Mammary epithelial cell (primary cell): ENCODE measurements at places on chromosomes 5 and 9.

GRCh38 chr5:83551821-83552220 is 80.3 kb downstream of the VCAN start:
- DNase-seq = peak; percentile 42

GRCh38 chr5:81893961-81894360 is 77.9 kb upstream of the ATG10 start:
- no peak for DNase-seq

DNA sequence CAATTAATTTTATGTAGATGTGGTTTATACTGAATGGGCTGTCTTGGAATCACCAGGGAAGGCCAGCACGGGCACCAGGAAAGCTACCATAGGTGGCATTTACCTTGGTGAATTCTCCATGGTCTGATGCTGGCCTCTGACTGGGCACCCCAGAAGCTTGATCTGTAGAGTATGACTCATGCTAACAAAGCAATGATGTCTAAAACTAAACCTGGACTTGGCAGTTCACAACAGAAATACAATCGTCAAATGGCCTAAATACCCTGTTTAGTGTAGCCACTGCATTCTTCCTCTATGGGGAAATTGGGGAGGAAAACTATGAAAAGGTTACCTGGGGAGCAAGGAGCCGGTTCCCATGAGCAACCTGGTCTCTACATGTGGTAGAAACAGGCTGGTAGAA is 98.0 kb downstream of the ATPSCKMT start:
- no peak for DNase-seq

GRCh38 chr9:93261735-93262523 is 78.0 kb downstream of the WNK2 start:
- no peak for DNase-seq

DNA sequence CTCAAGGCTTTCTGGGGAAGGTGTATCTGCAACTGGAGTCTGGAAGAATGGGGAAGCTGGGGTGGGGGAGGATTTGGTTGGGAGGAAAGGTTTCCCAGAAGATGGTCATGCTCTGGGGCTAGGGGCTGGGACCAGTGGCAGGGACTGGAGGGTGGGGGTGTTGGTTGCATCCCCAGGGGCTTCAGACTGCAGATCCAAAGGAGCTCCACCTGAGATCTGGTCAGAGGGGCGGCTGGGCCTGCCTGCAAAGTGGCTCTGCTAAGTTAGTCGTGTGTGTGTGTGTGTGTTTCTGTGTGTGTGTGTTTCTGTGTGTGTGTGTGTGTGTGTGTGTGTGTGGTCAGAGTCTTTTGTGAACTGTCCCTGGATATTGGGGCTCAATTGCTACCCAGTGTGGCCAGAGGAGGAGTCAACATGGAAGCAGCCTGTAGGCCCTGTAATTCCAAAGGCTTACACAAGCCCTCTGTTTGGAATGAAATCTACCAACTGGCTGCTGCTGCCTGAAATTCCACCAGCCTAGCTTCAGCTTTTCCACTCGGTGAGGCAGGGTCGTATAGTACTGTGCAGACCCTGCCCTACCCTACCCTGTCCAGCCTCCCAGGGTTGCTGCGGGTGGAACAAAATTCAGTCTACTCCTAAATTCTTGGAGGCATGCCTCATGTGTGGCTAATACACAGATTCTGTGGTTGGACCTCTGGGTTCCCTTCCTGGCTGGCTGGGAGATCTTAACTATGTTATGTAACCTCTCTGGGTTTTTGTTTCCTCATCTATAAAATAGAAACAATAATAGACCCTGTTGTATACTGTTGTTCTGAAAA is 12.5 kb upstream of the SYNPO start:
- peak; percentile 36 for DNase-seq

DNA sequence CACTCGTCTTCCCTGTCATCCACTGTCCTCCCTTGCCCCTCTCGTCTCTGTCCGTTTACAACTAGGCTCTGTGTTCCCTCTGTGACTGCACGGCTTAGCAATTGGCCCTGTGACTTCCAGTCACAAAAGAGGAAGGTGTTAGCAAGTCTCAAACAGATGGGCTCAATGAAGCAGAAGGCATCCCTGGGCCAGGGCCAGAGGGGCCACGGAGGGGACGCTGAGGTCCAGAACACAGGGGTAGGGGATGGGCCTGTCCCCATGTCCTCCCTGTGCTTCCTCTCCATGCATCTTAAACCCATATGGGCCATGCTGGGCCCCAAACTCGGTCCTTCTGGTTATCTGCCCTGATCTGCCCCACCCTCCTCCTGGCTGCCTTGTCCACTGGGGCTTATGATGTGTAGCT is at the start of gene CD72:
CD72 (minus strand) TSS at position 89 of the 403 bp plus-strand sequence. CDS start 110 bp downstream, outside the sequence.
- no peak for DNase-seq

GRCh38 chr9:112115970-112116753 is 58.9 kb downstream of the SUSD1 start:
- DNase-seq = no peak

GRCh38 chr5:87069974-87070608 is 197.6 kb upstream of the RASA1 start:
- peak; percentile 80 for DNase-seq

- DNase-seq = no peak
Observed at GRCh38 chr5:151213803-151214613, 9.9 kb downstream of the CCDC69 start.

DNA sequence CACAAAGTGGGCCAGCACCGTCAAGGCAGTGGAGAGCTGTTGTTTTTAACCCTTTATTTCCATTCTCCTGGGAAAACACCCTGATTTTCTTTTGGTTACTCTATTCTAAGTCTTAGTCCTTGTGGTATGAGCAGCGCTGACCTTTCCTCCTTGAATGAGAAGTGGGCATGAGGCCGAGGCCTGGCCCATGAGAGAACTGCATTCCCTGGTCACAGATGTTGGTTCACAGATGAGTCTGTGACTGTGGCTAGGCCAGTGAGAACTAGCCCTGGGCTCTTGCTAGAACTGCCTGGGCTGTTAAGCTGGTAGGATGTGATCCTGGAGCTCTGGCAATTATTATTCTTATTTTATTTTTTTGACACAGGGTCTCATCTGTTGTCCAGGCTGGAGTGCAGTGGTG is 71.7 kb upstream of the KLF9 start:
- no peak for DNase-seq

DNA sequence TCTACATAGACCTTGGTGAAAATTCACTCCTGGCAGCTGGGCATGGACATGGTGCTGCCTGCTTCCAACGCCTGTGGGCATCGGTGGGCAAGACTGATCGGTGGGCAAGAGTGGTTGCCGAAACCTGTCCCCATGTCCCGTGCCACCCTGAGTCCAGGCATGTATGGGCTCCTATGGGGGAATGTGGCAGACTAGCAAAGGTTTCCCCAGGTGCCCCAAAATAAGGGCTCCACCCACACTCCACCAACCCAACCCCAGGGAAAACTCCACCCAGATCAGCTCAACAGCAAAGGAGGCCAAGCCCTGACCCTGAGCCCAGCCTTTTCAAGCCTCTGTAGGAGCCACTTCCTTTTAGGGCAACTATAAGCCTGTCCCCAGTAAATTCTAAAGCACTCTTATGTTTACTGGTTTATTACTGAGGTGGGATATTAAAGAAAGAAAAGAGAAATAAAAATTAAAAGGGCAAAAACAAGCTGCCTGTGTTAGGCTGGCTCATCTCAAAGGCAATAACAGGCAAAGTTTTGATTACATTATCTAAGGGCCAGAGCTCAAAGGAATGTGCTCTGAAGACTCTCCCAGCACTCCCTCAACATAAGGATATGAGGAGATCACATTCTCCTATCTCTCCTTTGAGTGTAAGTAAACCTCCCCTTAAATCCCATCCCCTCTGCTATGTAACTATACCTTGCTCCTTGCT is 8.9 kb upstream of the SPATA31E1 start:
- no peak for DNase-seq

- peak; percentile 19 for DNase-seq
Observed at GRCh38 chr5:179620703-179621350, 2.6 kb downstream of the HNRNPH1 start.

DNA sequence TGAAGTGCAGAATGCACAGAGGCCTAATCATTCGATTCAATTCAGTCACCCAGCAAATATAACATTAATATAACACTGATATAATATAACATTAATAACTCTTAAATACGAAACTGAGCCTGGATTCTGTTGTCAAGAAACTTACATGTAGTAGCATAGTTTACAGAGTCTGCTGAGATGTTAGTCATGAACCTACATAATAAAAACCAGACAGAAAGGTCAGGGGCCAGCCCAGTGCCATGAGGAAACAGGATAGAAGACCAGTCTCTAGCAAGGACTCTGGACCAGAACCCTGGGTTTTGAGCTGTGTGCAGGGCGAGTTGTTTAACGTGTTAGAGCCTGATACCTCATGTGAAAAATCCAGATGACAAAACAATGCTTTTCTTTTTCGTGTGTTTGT is 234.7 kb downstream of the NR2F1-AS1 start:
- DNase-seq = no peak

DNA sequence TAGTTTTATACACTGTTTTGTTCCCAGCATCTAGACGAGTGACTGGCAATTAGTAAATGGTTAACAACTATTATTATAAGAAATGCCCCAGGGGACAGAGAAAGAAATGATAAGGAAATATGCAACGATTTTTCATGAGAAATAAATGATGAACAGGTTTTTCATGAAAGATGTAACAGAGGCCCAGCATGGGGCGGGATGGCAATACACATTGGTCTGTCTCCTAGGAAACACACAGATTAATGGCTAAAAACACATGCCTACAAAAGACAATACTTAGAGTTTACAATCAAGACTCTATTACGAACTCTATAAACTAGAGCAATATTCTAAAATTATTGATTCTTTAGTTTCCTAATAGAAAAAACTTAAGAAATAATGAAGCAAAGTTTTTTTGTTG is 441.5 kb upstream of the CDH9 start:
- no peak for DNase-seq

DNA sequence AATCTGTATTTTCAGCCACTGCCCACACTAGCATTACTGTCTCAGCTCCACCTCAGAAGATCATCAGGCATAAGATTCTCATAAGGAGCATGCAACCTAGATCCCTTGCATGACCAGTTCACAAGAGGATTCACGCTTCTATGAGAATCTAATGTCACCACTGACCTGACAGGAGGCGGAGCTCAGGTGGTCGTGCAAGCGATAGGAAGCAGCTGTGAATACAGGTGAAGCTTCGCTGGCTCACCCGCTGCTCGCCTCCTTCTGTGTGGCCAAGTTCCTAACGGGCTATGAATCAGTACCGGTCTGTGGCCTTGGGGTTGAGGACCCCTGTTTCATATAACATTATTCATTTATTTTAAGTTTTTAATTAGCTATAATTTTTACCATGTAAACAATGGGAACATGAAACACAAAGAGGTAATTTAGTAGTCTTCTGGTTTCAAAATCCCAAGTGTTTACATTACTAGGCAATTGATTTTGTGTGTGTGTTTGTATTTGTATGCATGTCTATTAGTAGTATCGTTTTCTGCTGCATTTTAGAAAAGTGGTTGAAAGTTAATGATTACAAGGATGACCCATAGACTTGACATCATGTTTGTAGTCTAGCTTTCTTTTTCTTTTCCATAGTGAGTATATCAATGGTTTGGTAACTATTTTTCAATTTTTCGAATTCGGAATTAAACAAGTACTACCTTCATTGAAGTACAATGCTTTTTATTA is 159.4 kb downstream of the TENT4A start:
- DNase-seq = no peak

DNA sequence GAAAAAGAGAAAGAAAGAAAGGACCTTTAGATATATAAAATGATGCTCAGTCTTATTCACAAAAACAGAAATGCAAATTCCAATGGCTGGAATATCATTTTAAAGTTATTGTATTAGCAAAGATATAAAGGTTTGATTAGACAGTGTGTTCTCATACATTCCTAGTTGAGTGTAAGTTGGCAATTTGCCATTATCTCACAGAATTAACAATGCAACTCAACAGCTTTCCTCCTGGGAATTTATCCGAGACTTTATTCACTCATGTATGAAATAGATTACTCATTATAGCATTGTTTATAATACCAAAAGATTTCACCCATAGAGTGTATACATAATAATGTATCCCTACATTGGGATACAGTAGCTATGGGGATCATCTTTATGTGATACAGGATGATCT is 27.1 kb upstream of the MLLT3 start:
- DNase-seq = no peak

- DNase-seq = no peak
Observed at GRCh38 chr5:55535199-55535905, 588 bp upstream of the PLPP1 start.

DNA sequence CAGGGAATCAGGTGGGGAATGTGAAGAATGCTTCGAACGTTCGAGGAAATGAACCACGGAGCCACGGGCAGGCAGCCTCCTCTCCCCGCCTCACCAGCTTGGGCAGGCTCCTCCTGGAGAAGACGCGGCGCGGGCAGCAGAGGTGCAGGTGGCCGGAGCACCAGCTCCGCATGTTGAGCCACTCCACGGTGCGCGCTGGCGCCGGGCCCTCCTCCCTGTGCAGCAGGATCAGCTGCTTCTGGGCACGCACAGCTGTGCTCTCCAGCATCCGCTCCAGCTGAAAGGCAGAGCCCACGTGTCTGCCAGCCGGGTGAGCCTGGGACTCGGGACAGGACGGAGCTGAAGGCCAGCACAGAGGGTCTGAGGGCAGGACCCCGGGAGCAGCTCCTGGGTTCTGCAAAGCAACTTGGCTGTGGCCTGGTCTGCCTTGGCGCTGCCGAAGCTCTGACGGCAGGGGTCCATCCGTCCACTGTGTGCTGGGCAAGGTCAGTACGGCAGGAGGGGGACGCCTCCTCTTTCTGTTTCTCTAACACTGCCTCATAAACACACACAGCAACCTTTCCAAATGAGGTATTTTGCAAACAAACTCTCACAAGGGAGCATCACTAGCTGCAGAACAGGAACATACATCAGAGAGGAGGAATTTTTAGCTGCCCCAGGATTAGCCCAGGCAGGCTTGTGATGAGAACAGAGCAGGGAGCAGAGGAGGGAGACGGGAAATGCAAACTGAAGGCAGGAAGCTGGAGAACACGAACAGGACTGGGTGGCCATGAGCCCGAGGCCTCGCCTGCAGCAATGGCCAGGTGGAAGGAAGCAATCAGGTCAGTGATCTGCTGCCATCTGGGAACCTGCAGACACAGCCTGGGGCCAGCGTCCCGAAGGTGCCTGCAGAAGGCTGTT is 20.1 kb upstream of the NSMF start:
- no peak for DNase-seq

GRCh38 chr9:134375430-134376385 is 49.5 kb downstream of the RXRA start:
- DNase-seq = no peak

- no peak for DNase-seq
Observed at GRCh38 chr9:8448226-8448625, 648.6 kb upstream of the DMAC1 start.
